ENCODE measurements at places on chromosomes 6 and 20.
A peak's percentile ranks its signal among the peaks of the same experiment; 100 is the strongest.

DNA sequence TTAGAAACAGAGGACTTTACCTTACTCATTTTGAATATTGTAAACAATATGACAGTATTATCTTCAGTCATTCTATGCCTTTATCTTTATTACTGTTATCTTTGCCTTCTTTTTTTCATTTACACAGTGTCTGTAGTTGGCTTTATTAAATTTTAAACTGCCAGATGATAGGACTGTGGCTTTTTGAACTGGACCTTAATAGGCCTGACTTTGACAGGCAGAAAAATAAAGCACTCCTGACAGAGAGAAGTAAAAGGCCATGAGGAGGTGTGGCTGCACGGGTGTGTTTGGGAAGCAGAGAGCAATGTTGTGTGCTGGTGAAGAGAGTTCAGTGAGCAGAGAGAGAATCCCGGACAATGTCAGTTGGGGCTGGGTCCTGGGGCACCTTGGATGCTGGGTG lies 7.8 kb downstream of the TRIM40 start:
- DNase-seq, result no peak

GRCh38 chr20:56925831-56926170 lies 296.7 kb downstream of the TFAP2C start:
- no peak for DNase-seq

GRCh38 chr20:45545754-45546453 lies 1.3 kb downstream of the EPPIN start:
- DNase-seq, result no peak

- DNase-seq, result peak; percentile 23
These were observed 11.7 kb upstream of the MDGA1 start for GRCh38 chr6:37709250-37709931.

DNA sequence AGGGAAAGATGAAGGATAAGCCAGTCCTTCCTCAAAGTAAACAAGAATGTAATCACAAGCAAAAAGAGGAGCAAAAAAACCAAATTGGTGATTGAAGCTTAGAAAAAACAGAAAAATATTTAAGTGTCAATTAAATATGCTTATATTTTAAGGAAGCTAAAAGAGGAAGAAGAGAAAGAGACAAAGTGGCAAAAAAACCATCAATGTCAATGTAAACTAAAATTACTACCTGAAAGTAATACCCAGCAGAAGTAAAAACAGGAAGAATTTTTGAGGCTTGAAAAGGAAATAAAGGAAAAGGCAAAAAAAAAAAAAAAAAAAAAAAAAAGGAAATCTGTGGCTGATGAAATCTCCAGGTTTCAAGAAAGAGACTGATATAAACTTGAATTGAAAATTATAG lies 36.2 kb upstream of the OGFRL1 start:
- no peak for DNase-seq

GRCh38 chr20:58271606-58272351 lies 37.7 kb upstream of the RAB22A start:
- peak; percentile 13 for DNase-seq

DNA sequence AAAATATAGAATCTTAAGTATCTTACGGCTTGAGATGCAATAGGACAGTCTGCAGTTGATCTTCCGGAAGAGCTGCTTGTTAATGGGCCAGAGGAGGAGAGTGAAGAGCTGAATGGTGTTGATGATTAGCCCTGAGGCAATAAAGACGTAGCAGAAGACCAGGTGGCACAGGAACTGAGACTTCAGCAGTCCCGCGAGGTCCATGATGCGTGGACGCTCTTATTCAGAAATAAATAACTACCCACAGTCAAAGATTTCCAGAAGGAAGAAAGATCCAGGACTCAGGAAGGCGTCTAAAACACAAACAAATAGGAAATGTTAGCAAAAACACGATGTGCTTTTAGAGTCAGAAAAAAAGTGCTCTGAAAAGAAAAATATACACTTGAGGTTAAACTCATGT lies 41.9 kb downstream of the AGPAT4 start:
- DNase-seq, result no peak

GRCh38 chr20:17657079-17657825 lies 24.8 kb downstream of the RRBP1 start:
- DNase-seq, result no peak

DNA sequence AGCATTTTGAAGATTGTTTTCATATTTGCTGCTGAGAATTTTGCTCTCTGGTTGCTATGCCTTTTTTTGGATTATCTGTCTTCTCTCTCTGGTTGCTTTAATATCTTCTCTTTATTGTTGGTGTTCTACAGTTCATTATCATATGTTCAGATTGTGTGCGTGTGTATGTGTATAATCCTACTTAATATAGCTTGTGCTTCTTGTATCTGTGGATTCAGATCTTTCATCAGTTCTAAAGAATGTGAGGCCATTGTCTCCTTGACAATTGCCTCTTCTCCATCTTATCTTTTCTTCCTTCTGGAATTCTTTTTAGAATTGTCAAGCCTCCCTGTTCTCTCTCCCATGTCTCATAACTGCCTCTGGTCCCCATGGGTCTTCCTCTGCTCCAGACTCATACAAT lies 195.4 kb downstream of the CDC5L start:
- no peak for DNase-seq

DNA sequence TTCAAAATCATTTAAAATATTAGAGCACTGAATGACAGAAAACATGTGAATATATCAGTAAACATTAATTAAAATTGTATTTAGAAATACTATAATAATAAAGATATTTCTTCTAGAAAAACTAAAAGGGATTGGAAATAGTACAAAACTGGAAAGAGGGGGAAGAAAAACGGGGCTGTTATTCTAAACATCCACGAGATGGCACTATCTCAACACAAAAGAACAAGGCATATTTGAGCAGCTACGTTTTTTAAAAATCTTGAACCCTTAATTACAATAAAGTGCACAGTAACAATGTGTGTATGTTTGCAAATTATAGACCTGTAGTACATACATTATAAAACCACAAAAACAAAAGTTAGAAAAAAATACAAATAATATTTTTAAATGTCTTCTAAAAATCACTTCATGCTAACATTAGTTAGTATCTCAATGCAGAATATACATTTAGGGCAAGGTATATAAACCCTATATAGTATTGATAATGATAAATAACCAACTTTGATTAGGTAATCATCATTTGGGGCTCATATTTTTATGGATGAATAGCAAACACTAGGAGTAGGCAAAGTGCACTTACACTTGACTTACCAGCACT lies 42.5 kb upstream of the PNISR start:
- peak; percentile 44 for DNase-seq

GRCh38 chr6:71420693-71421328 lies 132.2 kb downstream of the OGFRL1 start:
- DNase-seq, result peak; percentile 26
